ENCODE measurements at places on chromosomes 4 and X. TPM values are rescaled to one million over a fixed set of nuclear protein-coding genes. Genes with fewer than 3 reads are reported as not detected.
A peak's percentile ranks its signal among the peaks of the same experiment; 100 is the strongest.

DNA sequence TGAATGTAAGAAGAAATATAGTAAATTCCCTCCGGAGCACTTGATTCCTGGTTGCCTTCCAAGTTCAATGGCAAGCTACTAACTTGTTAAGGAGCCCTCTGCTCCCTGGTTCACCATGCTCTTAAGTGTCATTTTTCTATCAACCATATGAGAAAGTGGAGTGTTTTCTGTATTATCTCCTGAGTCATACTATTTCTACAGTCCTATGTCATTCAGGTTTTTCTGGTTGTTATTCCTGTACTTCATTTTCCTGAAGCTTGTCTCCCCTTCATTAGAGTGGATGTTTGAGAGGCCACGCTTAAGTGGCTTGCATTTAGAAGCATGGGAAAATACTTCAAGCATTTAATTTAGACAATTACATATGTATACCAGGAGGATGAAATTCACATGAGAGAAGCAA, 14.7 kb upstream of the EPGN start:
- DNase-seq, result no peak

- no peak for DNase-seq
Measured at GRCh38 chr4:183362916-183363542, 40.8 kb upstream of the CLDN24 start.

DNA sequence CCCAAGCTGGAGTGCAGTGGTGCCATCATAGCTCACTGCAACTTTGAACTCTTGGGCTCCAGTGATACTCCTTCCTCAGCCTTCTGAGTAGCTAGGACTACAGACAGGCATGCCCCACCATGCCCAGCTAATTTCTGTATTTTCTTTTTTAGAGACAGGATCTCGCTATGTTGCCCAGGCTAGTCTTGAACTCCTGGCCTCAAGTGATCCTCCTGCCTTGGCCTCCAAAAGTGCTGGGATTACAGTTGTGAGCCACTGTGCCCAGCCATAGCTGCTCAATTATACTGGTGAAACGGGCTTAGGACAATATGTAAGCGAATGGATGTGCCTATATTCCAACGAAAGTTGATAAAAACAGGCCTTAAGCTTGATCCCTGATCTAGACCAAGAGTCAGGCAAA, 13.1 kb downstream of the CASP3 start:
- DNase-seq, result no peak

- DNase-seq, result no peak
Measured at GRCh38 chr4:183074288-183074990, 24.6 kb upstream of the WWC2 start.

GRCh38 chr4:86919561-86920223, 15.1 kb upstream of the AFF1 start:
- DNase-seq, result no peak

DNA sequence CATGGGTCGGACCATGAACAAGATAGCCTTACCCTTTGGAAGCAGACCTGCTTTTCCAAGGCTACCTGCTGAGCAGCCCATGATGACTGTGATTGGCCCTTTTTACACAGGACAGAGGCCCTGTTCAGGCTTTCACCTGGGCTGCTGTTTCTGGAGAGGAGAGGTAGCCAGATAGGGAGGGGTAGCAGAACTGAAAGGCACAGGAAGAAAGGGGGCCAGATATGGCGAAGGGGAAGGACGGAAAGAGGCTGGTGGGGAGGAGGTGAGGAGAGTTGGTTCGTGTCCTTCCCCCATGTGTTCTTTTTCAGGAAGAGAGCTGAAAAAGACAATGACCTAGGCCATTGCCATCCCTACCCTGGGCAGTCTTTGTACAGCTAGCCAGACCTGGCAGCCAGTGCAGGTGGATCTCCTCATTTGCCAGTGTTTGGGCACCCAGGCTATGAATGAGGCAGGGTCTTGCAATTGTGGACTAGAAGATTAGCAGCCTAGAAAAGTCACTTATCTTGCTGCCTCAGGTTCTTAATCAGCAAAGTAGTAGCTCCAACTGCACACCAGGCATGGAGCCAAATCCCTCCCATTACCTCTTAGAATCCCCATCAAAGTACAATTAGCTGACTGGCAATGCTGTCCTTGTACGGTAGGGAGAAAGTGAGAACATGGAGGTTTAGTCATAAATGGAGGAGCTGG, 139.6 kb downstream of the AMMECR1 start:
- no peak for DNase-seq

DNA sequence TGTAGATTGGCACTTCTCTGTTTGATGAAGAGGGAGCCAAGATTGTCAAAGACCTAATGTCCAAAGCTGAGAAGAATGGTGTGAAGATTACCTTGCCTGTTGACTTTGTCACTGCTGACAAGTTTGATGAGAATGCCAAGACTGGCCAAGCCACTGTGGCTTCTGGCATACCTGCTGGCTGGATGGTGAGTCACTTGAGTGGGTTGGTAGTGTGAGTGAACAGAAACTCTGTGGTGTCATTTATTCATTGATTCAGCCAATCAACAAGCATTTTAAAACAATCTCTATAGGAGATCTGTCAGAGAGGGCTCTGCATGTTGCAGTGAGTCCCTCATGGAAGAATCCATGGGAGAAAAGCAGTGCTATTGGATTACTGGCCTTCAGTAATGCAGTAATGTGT, 16.3 kb downstream of the TAF9B start:
- no peak for DNase-seq

The MTTP gene
- 3.7 TPM for total RNA-seq

DNA sequence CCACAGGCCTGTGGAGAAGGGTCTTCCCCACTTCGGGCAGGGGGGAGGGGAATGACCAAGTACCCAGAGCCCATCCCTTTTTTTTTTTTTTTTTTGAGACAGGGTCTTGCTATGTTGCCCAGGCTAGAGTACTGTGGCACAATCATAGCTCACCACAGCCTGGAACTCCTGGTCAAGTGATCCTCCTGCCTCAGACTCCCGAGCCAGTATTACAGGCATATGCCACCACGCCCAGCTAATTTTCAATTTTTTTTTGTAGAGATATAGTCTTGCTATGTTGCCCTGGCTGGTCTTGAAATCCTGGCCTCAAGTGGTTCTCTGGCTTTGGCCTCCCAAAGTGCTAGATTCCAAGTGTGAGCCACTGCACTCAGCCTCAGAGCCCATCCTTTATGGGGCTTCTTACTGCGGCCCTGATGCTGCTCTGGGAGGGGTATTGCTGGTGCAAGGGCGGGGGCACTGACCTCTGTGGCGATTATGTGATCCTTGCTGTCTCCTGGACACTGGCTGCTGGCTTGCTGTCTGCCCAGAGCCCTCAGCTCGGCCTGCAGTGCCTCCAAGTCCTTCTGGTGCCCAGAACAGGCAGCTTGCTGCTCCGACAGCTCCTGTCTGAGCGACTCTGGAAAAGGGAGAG, 32.9 kb downstream of the MED28 start:
- DNase-seq, result no peak

GRCh38 chrX:45715748-45716147, 515.1 kb upstream of the DIPK2B start:
- no peak for DNase-seq

DNA sequence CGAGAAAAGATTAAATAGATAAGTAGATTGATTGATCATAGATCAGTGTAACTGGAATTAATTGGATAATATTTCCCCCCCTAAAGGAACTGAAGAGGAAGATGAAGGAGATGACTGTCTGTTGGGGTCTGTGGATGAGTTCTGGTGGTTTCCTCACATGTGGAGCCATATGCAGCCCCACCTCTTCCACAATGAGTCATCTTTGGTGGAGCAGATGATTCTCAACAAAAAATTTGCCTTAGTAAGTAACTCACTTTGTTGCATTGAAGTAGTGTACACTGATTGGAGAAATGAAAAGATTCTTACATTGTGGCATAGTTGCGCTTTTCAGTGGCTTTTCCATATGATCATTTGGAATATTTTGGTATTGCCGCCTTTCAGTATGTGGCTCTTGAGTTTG, 80.4 kb downstream of the NDST3 start:
- DNase-seq, result no peak

- no peak for DNase-seq
Measured at GRCh38 chrX:3678328-3678727, 35.1 kb downstream of the PRKX start.

The NOX1 gene
- not detected for total RNA-seq

GRCh38 chr4:132572210-132572609, 576.9 kb upstream of the PCDH10 start:
- DNase-seq, result no peak

- DNase-seq, result no peak
Measured at GRCh38 chrX:17595456-17596035, 141.7 kb upstream of the SCML1 start.

The RIPPLY1 gene
- not detected for total RNA-seq

The PRSS12 gene
- total RNA-seq, result not detected

DNA sequence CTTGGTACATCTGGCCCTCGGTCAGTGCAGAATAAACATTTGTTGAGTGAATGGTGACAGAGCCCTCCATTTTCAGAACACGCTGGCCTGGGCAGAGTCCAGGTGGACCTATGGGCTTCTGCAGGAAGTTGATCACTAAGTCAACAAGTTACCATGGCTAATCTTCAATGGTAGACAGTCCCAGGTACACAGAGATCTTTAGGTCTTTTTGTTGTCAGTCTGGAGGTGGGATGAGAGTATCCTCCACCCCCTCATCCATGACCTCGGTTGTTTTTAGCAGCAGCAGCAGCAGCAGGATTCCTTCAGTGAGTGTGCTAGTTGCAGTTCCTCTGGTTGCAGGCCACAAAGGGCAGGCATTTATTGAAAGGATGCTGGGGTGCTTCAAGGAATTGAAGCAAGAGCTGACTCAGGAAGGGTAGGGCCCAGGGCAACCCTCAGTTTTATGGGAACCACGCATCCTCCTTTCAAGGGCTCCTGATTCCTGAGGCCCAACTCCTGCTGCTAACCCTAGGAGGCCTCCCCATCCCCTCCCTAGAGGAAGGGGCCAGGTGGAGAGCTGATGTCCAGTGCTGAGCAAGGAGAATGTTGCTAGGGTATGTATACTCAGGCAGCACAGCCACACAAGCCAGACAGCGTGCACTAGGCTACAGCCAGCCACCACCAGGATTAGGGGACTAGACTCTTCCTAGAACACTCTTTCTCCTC, 1.7 kb upstream of the USP27X start:
- DNase-seq, result no peak

DNA sequence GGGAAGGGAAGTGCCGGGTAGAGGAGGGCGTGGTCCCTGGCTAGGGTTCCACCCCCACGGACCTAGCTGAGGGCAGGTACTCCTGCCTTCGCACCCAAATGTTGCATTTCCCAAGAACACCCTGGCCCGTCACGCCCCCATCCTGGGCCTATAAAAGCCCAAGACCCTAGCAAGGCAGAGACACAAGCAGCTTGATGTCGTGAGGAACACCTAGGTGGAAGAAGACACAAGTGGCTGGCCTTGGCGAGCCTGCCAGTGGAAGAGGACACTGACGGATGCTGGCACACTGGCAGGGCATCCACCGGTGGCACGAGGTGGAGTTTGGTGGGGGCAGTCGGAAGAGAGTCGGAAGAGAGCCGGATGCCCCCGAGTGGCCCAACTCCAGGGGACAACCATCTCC, 244.8 kb upstream of the CTSO start:
- DNase-seq, result no peak

- DNase-seq, result no peak
Measured at GRCh38 chr4:53734584-53735353, 143.5 kb upstream of the LNX1 start.

DNA sequence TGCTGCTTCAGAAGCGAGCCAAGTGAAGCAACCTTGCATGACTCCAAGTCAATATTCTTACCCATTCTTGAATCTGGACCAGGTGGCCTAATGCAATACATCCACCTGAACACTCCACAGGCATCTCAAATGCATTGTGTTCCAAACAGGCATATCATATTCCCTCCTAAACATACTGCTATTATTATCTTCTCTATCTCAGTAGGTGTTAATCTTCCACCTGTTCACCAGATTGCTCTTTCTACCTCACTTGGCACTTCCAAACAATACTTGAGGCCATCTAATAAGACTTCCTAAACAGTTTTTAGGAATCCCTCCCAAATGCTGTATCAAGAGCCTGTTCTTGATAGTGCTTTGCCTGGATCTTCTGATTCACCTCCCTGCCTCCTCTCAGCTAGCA, 90.7 kb downstream of the GPRIN3 start:
- DNase-seq, result no peak

GRCh38 chrX:15416133-15416993, 32.1 kb upstream of the VEGFD start:
- no peak for DNase-seq

The TEC gene
- total RNA-seq, result 1.9 TPM

GRCh38 chr4:172055046-172055445, 241.8 kb downstream of the GALNTL6 start:
- DNase-seq, result no peak

The NKX6-1 gene
- not detected for total RNA-seq

The PIM2 gene
- total RNA-seq, result 3.3 TPM

The ARX gene
- not detected for total RNA-seq

GRCh38 chrX:131067846-131068745, 9.9 kb downstream of the ARHGAP36 start:
- DNase-seq, result no peak

DNA sequence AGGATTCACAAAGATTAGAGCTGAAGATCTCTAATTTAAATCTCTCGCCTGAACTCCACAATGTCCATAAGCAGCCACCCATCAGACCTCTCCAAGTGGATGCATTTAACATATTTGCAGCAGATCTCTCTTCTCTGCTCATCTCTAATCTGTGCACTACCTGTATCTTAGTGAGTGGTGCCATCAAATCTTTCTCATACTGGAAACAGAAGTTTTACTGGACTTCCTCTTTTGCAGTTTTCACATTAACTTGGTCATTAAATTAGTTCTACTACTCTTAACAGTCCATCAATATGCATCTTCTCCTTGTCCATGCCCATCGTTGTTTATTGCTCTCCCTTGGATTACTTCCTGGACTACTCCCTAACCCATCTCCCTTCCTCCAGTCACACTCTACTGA, 488.5 kb downstream of the IL15 start:
- DNase-seq, result no peak

DNA sequence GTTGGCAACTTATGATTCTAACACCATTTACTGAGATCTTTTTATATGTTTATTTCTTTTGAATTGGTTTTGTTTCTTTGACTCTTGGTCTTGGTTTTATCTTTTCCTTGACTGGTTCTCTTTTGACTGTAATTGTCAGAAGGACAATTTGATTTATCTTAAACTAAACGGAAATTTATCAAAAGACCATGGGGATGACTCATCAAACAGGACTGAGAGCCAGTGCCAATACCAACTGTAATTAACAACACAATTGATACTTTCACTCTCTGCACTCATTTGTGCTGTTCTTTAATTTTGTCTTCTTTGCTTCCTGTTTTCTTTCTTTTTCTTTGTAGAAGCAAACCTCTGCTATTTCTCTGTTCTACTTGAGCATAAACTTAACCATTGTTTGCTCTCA, 776.8 kb downstream of the CCSER1 start:
- no peak for DNase-seq

- DNase-seq, result peak; percentile 21
Measured at GRCh38 chrX:119273420-119274192, 37.5 kb downstream of the PGRMC1 start.

DNA sequence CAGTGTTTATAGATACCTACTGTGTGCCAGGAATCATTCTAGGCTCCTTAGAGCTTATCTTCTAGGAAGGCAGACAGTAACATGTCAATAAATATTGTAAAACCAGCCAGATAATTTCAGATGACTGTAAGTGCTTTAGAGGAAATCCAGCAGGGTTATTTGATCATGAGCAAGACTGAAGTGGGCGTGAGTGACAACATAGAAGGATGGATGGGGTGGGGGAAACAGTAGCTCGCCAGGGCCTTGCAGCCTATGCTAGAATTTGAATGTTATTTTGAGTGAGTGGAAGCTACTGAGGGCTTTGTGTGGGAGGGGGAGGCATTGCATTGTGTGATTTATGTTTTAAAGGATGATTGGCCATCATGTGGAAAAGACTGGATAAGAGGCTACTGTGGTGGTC, 6.7 kb downstream of the SRD5A3 start:
- no peak for DNase-seq

All from left ventricle myocardium inferior (tissue), 1 donor.